Foreskin keratinocyte (primary cell): ENCODE measurements at places on chromosomes 7 and 10.

DNA sequence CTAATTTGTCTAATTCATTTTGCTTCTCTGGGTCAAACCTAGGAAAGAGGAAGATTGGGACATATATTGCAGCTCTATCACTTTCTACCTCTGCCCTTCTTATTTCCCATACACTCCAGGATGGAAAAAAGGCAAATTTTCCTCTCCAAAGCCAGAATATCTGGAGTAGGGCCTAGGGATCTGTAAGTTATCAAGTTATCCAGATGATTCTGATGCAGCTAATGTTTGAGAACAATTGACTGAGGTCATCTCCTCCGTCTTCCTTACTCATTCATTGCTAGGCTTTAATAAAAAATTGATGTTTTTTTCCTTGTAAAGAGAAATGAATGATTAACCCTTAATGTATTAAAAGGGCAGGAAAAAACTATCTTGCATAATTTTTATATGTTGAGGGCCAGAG, 211.9 kb upstream of the GLI3 start:
- DNase-seq = no peak

DNA sequence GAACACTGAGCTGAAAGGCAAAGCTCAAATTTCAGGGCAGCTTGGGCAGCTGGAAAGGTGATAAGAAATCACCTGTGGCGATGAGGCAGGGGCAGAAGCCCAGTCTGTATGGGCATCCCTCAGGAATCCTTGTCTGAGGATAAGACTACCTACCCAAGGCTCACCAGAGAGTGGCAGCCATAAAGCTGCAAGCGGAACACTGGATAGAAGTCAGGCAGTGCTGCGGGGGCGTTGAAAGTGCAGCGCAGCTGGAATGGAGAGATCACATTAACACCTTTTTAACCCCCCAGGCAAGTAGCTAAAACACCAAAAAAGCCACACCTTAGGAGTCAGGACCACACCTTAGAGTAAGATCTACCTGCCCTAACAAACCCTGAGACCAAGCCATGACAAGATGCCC, 38.2 kb downstream of the ABCB5 start:
- no peak for DNase-seq

DNA sequence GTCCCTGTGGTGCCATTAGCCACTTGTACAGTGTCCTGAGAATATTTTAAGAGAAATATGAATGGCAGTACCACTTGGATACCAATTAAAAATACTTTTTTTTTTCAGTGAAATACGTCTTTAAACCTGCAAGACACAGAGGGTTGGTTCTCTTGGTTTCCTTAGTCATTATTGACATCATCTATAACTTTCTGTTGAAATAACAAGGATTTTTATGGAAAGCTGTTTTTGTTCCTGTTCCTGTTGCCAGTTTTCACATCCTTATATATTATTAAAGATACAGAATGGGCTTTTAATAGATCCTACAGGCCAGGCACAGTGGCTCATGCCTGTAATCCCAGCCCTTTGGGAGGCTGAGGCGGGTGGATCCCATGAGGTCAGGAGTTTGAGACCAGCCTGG, 579.9 kb downstream of the AUTS2 start:
- no peak for DNase-seq

DNA sequence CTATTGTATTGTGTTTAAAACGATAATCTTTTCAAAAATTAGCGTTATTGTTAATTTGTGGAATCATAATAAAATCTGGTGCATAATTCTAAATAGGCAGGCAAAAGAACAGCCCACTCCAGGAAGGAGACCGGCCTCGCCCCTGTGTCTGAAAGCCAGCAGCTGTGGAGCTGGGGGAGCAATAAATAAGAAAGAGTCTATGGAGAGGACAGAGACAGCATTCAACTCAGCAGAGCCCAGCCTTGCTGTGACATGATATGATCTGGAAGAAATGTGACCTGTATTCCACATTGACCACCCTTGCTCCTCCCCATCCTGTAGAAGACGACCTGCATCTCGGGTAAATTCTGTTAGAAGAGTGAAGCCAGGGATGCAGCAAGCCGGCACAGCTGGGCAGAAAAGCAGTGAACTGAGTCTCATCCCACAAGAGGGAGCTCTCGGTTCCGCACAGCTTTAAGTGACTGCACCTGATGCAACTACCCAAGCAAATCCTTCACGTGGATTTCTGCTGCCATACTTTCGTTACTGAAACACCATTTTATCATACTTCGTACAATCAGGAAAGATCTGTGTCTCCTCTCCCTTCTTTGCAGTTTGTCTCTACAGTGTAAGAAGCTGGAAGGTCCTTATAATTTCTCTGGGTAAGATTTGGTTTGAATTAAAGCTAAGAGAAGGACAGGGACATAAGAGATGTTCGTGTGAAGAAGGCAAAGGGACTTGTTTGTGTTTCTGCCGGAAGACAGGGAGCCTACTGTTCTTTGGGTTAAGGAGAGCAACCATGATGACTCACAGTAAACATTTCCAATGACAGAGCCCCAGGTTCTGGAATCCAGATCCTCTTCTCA, 427.1 kb downstream of the GPAM start:
- DNase-seq = no peak
